ENCODE measurements at places on chromosomes 16 and 17.

DNA sequence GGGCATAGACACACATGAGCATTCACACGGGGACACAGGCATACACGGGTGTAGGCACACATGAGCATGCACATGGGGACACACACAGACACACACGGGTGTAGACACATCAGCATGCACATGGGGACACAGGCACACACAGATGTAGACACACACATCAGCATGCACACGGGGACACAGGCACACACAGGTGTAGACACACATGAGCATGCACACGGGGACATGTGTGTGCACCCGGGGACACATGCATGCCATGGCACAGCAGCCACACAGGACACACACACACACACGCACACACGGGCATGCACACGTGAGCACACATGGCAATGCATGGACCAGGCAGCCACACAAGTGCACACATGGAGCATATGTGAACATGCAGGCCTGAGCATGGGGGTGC, 5.2 kb upstream of the DCXR start:
- DNase-seq: no peak

- no peak for DNase-seq
These were observed 30.3 kb downstream of the CHD9NB start for GRCh38 chr16:53022374-53022773.

- DNase-seq: no peak
These were observed 1.8 kb downstream of the PRSS22 start for GRCh38 chr16:2856061-2856670.

DNA sequence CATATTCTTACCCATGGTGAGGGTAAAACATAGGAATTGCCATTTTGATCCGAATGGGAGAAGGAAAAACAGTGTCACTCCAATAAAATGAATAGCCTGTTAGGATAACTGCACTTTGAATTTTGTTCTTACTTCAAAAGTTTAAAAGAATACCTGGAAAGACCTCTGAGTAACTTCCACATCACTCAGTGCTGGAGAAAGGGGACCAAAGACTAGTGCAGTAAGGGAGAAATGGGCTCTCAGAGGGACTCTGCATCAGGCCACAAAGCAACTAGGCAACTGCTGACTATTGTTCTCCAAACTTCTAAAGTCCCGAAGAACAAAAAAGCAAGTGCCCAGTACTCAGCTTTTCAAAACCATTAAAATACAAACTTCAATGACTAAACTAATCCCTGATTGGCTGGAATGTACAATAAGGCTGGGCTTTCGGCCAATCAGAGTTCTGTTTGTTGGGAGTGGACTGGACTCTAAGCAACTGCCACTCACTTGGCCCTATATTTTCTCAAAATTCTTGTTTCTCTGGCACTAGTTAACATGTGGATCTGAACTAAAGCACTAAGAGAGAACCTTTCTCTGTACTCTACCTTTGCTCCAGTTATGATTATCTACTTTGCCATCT, 6.2 kb downstream of the DNAJC7 start:
- no peak for DNase-seq

- DNase-seq: peak; percentile 50
These were observed 59.8 kb upstream of the FBXO47 start for GRCh38 chr17:39026980-39027451.

DNA sequence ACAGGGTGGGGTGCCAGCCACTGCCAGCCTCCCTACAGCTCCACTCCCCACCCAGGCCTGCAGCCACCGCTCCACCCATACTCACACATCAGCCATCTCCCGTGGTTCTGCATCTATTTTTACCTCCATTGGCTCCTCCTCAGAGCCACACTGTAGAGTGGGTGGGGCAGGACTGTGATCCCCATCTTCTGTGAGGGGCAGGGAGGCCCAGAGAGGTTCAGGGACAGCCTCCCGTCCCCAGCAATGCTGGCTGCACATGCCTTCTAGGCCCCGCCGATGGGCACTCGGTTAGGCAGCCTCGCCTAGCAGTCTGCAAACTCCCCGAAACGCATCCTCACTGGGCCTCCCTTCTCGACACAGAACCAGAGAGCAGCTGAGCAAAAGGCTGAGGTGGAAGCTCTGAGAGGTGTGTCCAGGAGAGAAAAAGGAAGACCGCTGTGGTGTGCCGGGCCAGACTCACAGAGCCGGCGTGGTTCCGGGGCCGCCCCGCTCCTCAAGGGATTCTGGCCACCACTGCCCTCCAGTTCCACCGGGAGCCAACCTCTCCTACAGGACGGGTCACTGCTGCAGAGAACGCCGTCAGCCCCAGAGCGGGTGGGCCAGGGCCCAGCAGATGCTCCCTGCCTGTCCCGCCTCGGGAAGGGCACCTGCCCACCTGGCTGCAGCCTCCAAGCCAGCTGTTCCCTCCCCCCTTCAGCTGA, 71.9 kb downstream of the ABR start:
- no peak for DNase-seq

DNA sequence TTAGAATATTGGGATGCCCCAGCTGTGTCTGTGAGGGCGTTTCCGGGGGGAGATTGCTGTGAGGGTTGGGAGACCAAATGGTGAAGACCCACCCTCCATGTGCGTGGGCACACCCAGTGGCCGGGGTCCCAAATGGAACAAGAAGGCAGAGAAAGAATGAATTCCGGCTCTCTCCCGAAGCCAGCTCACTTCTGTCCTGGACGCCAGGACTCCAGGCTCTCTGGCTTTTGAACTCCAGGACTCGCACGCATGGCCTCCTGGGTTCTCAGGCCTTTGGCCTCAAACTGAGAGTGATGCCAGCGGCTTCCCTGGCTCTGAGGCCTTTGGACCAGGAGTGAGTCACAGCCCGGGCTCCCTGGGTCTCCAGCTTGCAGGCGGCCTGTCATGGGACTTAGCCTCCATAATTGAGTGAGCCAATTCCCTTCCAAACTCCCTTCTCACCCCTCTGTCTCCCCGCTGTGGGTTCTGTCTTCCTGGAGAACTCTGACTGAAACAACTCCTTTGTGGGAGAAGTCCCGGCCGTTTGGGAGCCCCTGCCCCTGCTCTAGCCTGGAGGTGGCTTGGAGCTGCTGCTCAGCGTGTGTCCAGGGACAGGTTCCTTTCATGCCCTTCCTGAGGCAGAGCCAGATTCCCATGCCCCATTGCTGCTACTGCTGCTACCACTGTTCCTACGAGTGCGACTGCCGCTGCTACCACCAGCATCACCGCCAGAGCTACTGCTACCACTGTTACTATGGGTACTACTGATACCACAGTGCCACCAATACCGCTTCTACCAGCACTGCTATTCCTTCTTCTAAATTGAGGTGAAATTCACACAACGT, 49.8 kb upstream of the CBX4 start:
- no peak for DNase-seq

GRCh38 chr17:13490906-13491482, 110.7 kb downstream of the HS3ST3A1 start:
- DNase-seq: no peak

GRCh38 chr17:55607731-55608341, 96.6 kb upstream of the SMIM36 start:
- no peak for DNase-seq

DNA sequence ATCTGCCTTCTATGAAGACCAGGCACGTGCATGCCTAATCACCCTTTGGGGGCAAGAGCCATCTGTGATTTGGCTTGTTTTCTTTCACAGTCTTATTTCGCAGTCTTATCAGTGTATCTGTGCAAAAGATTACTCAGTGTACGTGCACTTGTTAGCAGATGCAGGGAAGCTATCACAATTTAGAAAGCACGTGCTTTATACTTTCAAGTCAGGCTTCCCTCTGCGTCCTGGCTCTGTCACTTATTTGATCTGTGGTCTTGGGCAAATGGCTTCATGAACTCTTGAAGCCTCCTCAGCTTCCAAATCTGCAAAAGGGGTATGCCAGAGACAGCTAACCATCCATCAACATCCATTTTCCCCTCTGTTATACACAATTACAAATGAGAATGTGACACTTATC, 246.4 kb downstream of the XYLT1 start:
- DNase-seq: no peak

DNA sequence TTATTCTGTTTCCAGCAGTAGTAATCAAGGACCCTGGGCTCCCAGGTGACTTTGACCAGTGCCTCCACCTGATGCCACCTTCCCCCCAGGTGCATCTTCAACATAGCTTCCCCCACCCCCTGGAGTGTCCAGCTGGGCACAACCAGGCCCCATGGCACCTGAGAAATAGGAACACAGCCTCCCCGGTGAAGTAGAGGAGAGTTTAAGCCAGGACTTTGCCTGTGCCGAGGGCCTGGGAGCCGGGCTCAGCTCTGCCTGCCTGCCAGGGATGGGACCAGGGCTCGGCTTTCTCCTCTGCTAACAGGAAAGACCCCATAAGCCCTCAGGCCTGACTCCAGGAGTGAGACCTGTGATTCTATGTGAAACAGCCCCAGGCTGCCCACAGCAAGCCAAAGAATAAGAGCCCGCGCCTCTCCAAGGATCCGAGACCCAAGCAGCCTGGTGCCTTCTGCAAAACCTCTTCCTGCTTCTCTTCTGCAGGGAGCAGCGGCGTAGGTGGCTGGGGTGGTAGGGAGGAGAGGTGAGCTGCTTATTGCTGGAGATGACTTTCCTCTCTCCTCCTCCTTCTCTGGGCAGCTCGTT, 16.4 kb upstream of the RBFOX3 start:
- peak; percentile 6 for DNase-seq

DNA sequence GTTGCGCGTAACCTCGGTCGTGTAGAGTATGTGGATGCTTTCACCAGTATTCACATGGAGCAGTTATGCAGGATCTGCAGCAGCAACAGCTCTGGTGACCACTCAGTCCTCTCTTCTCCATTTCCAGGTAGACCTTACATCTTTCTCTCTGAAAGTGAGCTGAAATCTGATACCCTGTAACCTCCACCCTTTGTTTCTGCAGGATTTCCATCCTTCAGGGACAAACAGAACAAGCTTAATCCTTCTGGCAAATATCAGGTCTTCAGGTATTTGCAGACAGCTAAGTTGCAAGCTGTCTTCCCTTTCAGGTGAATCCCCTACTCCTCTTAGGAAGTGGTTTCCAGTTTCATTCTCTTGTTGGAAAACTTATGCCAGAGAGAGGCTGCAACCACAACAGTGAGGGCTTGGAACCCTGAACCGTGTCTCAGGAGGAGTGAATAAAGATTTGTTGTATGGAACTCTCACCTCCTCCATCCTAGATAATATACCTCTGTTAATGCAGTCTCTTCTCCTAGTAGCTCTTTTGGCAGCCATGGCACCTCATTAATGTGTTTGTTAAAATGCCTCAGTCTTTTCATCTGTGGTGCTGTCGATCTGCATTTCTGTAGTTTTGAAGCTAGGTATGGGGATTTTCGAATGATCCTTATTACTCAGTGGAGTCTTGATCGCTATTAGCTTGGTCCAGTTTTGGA, 172.5 kb downstream of the PRKCA start:
- no peak for DNase-seq
